Activated B cell treated with CpG ODN at 0.5 μM for 24 hours (primary cell): ENCODE measurements at places on chromosomes 11 and 22.

- no peak for DNase-seq
Measured at GRCh38 chr11:12689029-12689755, 15.0 kb downstream of the TEAD1 start.

DNA sequence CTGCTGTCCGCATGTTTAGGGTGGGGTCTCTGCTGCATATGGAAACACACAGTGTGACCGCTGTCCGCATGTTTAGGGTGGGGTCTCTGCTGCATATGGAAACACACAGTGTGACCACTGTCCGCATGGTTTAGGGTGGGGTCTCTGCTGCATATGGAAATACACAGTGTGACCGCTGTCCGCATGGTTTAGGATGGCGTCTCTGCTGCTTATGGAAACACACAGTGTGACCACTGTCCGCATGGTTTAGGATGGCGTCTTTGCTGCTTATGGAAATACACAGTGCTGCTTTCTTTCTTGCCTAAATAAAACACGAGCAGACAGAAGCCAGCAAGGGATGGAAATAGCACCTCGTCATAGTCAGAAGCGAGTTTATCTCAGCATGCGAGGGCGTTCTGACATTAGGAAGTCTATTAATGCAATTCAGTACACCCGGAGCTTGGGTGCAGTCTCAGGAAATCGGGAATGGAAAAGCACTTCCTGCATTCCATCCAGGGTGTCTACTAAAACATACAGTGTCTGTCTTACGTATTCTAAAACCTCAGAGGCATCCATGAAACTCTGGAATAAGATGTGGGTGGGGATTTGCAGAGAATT lies 32.6 kb upstream of the TOLLIP start:
- DNase-seq = no peak

GRCh38 chr11:32890843-32891656 lies 1.6 kb upstream of the QSER1 start:
- no peak for DNase-seq

DNA sequence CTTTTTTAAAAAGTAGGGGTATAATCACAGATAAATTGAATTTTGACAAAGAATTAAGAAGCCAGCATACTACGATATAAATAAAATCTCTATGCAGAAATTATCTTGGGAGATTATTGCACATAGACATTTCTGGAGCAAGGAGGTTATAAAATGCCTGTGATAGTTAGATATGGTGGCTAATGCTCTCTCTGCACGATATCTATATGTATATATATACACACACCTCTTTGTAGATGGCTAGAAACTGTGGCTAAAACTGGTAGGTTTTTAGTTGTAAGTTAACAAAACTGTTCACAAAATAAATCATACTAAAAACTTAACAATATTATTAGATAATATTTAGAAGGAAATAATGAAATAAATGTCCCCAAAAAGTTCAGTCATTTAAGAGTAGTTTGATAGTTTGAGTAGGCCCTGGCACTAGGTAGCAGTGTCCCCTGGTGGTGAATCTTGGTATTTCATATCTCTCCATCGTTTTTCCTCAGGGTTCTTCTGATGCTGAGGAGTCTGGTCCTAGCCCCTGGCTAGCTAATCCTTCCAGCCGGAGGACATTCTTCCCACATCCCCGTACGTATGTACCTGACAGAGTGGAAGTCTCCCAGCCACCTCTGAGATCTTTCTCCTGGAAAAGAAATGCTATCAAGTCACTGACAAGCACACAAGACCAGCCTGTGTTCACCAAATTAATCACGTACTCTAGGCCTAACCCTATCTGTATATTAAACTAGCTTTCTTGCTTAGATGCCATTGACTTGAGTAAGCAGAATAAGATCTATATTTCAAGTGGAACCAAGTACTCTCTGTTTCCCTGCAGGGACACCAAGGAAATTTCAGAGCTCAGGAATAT lies 32.2 kb downstream of the ART5 start:
- no peak for DNase-seq

DNA sequence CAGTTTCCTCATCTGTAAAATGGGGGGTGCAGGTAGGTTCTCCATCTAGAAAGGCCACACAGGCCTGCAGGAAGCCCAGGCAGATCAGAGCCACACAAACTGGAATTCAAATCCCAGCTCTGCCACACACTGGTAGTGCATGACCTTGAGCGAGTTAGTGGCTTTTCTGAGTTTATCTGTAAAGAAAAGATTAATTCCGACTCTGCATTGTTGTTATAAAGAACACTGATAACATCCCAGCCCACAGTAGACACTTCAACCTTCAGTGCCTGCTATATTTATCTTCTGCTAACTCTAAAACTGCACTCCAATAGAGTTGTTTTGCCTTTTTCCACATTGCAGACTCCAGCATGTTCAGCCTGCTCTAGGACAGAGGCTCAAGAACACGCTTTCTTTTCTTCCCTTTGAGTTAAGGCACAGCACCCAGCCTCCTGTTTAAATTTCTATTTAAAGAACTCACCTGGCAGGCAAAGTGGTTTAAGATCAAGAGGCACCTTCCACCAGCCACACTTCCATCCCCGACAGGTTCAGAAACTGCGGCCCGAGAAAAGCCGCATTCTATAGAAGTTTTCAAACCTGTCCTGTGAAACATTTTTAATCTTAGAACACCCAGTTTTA lies 133.9 kb downstream of the PLEKHA7 start:
- DNase-seq = no peak

- DNase-seq = no peak
Measured at GRCh38 chr11:3890806-3891205, 35.3 kb downstream of the STIM1 start.
